Prostate gland (tissue), 2 donors: ENCODE measurements at places on chromosomes 7 and 10. TPM values are rescaled to one million over a fixed set of nuclear protein-coding genes. Genes with fewer than 3 reads are reported as not detected.

The SUN3 gene
- 4.5 TPM for total RNA-seq

GRCh38 chr10:97207131-97207530 lies 21.4 kb upstream of the SLIT1 start:
- H3K4me3 ChIP-seq = no peak overlapping the region
- no peak for DNase-seq
- H3K4me1 ChIP-seq = no peaks in the 10 kb centered on the region
- H3K36me3 ChIP-seq = no peaks in the 10 kb centered on the region
- no peaks in the 10 kb centered on the region for H3K27me3 ChIP-seq
- H3K27ac ChIP-seq = no peak overlapping the region

DNA sequence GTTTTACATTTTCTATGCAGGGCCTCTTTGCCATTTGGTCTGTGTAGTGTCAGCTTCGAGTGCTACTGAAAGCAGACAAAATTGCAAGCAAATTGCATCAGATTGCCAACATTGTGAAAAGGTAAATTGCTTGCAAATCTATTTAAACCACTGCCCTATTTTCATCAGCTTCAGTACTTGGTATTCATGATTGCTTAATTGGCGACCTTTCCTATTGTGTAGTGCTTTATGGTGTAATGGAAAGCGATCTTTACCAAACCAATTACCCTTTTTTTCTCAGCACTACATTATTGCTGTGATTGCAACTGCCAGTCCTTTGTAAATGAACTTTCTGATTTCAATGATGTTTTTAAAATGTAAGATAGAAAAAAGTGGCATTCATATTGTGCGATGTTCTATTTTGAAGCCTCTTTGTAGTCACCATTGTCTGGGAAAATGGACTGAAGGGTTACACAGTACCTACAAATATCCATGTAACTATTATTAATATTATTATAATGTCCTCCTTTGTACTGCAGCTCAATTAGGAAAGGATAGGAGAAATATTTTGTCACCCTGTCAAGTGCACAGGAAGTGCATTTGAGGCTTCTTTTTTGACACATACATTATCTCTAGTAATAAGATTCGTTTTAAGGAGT lies 177.7 kb upstream of the SP8 start:
- H3K36me3 ChIP-seq = no peaks in the 10 kb centered on the region
- H3K4me3 ChIP-seq = no peak overlapping the region
- no peak overlapping the region for H3K27ac ChIP-seq
- no peaks in the 10 kb centered on the region for H3K27me3 ChIP-seq
- DNase-seq = no peak

GRCh38 chr10:101451261-101451660 lies 97.3 kb downstream of the BTRC start:
- DNase-seq = no peak
- H3K36me3 ChIP-seq = no peaks in the 10 kb centered on the region
- H3K4me1 ChIP-seq = peaks cover 7% of the 10 kb centered on the region
- no peak overlapping the region for H3K4me3 ChIP-seq
- no peaks in the 10 kb centered on the region for H3K27me3 ChIP-seq

- H3K36me3 ChIP-seq = no peaks in the 10 kb centered on the region
- H3K27me3 ChIP-seq = no peaks in the 10 kb centered on the region
- H3K4me3 ChIP-seq = peak within 1 kb of the TSS; percentile 91
- no peaks in the 10 kb centered on the region for H3K4me1 ChIP-seq
These were observed at the start of gene DENND10 for GRCh38 chr10:119103903-119104653. DENND10 (plus strand) TSS chr10:119104113; CDS start chr10:119104143, 30 bp downstream.

- H3K36me3 ChIP-seq = no peaks in the 10 kb centered on the region
- H3K27me3 ChIP-seq = no peaks in the 10 kb centered on the region
- H3K4me1 ChIP-seq = no peaks in the 10 kb centered on the region
These were observed 68.9 kb downstream of the PFKFB3 start for GRCh38 chr10:6271663-6272062.

DNA sequence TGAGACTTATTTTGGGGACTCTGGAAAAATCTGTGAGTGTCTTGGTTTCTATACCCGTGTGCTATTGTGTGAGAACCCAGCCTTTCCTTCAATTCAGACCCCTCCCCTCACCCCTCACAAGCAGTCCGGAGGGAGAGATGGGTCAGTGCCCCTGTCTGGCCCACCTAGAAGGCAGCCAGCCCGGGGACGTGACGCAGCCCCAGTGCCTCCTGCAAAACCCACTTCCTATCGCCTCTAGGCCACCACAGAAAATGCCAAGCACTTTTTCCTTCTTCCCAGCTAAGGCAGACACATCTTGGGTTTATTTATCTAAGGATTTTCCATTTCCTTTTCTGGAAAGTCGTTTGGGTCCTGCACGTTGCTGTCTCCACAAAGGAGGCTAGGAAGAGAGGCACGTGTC lies 11.6 kb upstream of the AQP1 start:
- no peaks in the 10 kb centered on the region for H3K27me3 ChIP-seq
- DNase-seq = no peak
- no peaks in the 10 kb centered on the region for H3K4me1 ChIP-seq
- no peak overlapping the region for H3K4me3 ChIP-seq
- no peak overlapping the region for H3K27ac ChIP-seq

DNA sequence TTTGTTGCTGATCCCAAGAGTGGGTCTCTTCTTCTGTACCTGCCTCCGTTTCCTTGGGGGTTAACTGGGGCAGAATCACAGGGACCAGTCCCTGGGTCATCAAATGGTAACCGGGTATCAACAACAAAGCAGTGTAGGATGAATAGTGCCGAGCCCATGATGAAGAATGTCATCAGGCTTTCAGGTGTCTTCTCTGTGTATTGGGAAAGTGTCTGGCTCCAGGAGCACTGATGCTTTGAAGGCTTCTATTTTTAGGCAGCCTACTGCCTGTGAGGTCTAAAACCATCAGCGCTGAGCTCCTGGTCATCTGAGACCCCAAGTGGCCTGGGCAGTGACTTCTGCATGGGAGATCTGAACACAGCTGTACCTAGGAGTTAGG lies 48.2 kb upstream of the SHH start:
- no peak for DNase-seq
- H3K27ac ChIP-seq = no peak overlapping the region
- H3K27me3 ChIP-seq = peaks cover 3% of the 10 kb centered on the region
- H3K36me3 ChIP-seq = no peaks in the 10 kb centered on the region
- no peak overlapping the region for H3K4me3 ChIP-seq
- no peaks in the 10 kb centered on the region for H3K4me1 ChIP-seq

DNA sequence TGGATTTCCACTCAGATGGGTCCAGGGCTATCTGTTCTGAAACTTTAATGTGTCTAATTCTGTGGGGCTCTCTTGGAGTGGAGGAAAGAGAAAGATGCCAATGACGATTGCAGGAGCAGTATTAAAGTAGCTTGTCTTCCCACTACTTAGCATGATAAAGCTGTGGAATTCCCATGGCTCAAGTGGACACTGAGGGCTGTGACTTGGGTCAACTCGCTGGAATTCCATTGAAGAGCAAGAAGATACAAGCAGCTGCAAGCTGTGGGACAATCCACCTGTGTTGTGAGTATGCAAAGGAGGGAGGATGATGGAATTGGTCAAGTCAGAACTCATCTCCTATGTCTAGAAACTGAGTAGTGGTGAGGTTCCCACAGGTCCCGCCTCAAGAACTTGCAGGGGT lies 154.2 kb upstream of the MINDY3 start:
- H3K27ac ChIP-seq = no peak overlapping the region
- no peaks in the 10 kb centered on the region for H3K36me3 ChIP-seq
- H3K4me1 ChIP-seq = no peaks in the 10 kb centered on the region

- no peaks in the 10 kb centered on the region for H3K4me1 ChIP-seq
- no peak for DNase-seq
- H3K36me3 ChIP-seq = no peaks in the 10 kb centered on the region
- no peak overlapping the region for H3K4me3 ChIP-seq
- no peak overlapping the region for H3K27ac ChIP-seq
- H3K27me3 ChIP-seq = no peaks in the 10 kb centered on the region
These were observed 93.5 kb downstream of the KLF6 start for GRCh38 chr10:3691482-3691881.

The KIAA1549 gene
- 3.7 TPM for total RNA-seq

The CDC14C gene
- 0.91 TPM for total RNA-seq

The SPDYE5 gene
- 1.5 TPM for total RNA-seq

DNA sequence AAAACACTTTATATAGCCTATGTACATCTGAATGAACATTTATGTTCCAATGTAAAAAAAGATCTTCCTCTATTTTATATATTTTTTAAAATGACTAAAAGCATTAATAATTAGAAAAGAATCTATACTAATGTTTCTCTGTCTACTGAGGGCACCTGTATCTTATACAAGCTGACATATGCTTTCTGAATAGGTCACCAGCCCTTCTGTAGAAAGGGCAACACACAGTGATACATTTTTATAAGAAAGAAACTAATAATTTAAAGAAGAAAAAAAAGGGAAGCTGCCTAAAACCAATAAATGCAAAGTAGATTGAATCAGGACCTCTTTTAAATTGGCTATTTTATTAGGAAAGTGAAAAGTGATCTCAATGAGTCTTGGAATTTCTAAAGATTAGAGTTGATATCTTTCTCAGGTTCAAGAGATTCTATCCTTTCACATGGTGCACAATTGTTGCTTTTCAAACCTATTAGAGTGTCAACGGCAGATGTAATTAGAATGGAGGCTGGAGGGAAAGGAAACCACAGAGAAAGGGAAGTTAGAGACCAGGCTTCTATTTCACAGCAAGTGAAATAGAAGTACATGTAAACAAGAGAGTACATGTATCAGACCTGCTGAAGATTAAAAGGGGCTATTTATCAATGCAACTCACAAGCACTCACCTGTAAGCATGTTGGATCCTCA lies 6.3 kb downstream of the MTPN start:
- no peak overlapping the region for H3K4me3 ChIP-seq
- no peak overlapping the region for H3K27ac ChIP-seq
- H3K36me3 ChIP-seq = no peaks in the 10 kb centered on the region
- H3K27me3 ChIP-seq = no peaks in the 10 kb centered on the region
- peaks cover 3% of the 10 kb centered on the region for H3K4me1 ChIP-seq

The ICA1 gene
- total RNA-seq = 49.1 TPM

DNA sequence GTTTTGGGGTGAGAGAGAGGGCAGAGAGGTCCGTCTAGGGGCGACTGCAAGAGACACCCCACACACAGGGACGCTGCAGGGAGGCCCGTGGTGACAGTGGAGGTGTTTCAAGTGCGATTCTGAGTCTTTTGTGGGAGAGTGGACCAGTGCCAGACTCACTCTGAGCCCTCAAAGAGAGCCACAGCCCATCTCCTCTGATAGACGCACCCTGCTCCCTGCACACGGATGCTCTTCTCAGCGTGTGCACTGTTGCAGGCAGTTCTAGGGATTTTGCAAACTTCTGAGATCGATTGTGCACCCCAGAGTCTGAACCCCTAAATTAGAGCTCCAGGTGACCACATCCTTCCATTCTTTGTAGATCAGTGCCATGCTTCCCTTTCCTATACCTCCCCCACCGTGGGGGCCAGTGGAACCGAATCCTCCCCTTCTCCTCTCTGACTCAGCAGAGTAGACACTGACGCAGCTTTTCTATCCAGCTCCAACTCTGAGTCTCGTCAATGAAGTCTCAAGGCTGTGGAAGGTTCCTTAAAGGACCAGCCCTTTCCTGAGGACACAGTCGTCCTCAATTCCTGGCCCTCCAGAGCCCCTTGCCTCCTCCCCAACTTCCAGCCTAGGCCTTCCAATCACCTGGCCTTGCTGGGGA lies 83.8 kb downstream of the TMEM130 start:
- no peaks in the 10 kb centered on the region for H3K27me3 ChIP-seq
- H3K36me3 ChIP-seq = no peaks in the 10 kb centered on the region
- no peak for DNase-seq
- no peak overlapping the region for H3K27ac ChIP-seq

DNA sequence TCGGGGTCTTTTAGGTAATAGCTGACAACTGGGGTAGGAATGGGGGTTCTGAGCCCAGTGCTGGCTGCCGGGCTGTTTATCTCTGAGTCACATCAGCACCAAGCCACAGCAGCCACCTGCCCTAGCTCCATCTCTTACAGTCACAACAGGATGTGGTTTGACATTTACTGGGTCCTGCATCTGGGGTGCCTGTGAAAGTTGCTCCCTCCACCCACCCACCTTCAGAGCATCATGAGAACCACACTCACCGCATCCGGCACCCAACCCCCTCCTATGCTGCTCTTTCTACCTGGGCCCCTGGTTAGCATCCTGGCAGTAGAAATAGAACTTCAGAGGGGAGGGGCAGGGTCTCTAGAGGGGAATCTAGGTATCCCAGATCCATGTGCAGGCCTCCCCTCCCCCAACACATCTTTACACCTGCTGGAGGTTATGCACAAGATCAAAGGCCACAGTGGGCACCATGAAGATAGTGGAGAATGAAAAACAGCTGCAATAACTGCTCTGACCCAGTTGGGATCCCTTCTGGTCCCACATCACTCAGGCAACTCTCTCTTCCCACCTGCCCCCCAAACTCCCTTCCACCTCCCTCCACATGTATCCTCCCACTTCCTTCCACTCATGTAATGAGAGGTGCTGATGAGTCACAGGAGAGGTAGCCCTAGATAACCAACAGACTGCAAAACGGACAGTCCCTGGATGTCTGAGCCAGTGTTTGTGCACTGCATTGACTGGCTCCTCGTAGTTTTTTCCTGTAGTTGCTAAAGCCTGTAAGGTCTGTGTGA lies 38.2 kb downstream of the PRSS2 start:
- no peaks in the 10 kb centered on the region for H3K27me3 ChIP-seq
- no peaks in the 10 kb centered on the region for H3K36me3 ChIP-seq
- H3K27ac ChIP-seq = no peak overlapping the region
- no peak for DNase-seq
- no peaks in the 10 kb centered on the region for H3K4me1 ChIP-seq
- no peak overlapping the region for H3K4me3 ChIP-seq

DNA sequence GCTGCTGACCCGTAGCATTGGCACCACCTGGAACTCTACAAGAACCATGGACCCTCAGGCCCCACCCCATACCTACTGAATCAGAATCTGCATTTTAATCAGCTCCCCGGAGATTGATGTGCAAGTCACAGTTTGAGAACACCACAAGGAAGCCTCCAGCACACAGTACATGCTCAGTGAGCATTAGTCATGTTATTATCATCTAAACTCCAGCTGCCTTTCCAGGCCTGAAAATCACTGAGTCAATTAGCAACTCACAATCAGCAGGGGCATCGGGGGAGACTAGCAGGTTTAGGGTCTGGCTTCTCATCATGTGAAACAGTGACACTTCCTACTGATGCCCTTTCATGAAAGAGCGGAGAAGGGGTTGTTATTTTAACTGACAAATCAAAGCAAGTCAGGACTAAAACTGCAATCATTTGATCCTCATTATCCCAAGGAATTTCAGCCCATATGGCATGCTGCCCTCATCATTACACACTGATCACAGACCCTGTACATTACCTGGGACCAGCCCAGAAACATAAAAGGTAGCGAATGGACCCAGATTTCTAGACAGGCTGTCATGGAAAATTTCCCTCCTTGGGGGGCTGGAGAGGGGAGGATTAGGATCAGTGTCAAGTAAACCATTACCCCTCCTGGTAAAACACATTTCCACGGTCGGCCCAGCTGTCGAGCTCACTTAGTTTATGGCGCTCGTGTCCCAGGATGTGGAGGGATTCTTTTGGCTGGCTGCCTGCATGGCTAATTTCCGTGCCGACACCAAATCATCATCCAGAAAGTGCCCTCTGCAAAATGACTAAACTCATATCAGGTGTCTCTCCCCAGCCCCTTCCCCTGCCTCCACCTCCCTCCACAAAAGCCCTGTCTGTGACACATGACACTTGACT lies 122.8 kb downstream of the PRLHR start:
- H3K4me3 ChIP-seq = no peak overlapping the region
- H3K27me3 ChIP-seq = peaks cover 4% of the 10 kb centered on the region
- H3K36me3 ChIP-seq = no peaks in the 10 kb centered on the region

GRCh38 chr10:30830315-30831230 lies 201.0 kb upstream of the LYZL2 start:
- DNase-seq = no peak
- H3K27me3 ChIP-seq = peaks cover 3% of the 10 kb centered on the region
- H3K4me3 ChIP-seq = no peak overlapping the region
- no peaks in the 10 kb centered on the region for H3K4me1 ChIP-seq
